ENCODE measurements at places on chromosomes 2 and 18.

GRCh38 chr2:2708575-2709430 lies 377.7 kb upstream of the MYT1L start:
- no peak for DNase-seq

DNA sequence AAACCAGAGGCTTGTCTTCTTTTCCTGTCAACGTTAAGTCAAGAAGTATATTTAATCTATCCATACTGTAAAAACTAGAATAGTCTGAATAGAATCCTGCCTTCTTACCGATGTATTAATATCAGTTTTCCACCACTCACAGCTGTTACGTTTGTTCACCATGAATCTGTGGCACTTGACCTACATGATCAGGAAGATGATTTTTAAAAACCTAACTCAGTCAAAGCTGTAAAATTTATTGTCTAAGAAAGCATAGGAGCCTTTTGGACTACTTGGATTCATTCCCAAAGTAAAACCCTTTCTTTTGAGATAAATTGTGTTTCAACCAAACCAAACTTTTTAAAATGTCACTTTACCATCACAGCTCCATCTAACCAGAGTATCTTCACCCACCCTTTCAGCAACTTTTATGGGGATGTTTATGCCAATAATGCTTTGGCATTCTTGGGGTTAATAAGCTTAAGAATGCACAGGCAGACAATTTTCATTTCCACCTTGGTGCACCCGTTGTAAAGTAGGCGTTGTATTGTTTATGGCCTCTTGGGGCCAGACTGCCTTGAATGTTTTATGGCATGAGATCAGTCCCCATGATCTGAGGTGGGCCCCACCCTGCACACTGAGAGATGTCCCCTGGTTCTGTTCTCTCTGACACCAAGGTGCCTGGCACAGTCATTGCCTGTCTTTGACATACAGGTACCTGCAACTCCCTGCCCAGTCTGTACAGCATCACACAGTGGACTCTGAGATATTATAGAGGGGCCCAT lies 176.2 kb upstream of the EPAS1 start:
- DNase-seq = no peak

- DNase-seq = no peak
Observed at GRCh38 chr2:96702098-96702785, 37.6 kb downstream of the LMAN2L start.

- no peak for DNase-seq
Observed at GRCh38 chr18:74652392-74652988, 54.8 kb downstream of the ZNF407 start.

DNA sequence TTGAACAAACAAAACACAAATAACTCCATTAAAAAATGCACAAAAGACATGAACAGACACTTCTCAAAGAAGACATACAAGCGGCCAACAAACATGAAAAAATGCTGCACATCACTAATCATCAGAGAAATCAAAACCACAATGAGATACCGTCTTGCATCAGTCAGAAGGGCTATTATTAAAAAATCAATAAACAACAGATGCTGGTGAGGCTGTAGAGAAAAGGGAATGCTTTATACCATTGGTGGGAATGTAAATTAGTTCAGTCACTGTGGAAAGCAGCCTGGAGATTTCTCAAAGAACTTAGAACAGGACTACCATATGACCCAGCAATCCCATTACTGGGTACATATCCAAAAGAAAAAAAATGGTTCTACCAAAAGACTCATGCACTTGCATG lies 37.8 kb downstream of the GPR155 start:
- no peak for DNase-seq

DNA sequence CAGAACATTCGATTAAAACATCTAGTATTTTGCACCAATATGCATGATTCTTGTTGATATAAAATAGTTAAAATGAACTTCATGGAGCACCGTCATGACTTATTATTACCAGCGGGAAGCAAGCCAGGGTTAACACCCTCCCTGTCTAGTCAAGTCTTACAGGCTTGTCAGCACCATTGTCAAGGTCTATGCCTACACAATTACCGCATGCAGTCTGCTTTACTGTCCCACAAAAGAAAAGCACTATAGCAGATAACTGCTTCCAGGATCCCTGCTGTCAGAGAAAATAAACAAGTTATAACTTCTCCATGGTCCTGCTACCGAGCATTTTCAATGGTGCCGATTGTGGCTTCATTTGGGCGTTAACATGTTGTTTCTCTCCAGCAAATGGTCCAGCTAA lies 968.0 kb upstream of the FAM98A start:
- DNase-seq = no peak

DNA sequence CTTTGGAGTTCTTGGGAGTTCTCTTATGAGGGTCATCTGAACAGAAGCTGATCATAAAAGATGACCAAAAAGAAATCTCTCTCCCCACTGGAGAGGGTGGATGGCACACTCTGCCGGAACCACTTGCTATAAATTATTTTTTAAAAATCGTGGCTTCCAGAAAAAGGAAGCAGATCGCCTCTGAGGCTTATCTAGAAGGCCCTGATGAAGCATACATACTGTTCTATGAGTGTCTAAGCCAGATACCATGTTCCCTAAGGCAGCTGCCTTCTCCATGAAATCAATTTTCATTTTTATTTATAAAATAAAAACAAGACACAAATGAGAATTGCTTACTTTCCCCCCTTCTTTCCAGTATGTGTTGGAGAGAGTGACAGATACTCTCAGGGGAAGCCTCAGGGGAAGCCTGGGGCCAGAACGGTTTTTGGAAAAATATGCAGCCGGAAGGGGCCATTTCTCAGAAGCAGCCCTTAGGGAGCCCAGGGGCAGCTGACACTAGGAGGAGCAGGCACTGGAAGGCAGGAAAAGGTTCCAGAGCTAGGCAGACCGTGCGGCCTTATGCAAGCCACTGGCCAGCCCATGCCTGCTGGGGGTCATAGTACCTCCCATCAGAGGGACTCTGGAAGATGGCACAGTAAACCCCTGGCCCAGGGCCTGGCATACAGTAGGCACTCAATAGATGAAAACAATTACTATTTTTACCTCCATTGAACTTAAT lies 130.6 kb downstream of the CABLES1 start:
- no peak for DNase-seq

DNA sequence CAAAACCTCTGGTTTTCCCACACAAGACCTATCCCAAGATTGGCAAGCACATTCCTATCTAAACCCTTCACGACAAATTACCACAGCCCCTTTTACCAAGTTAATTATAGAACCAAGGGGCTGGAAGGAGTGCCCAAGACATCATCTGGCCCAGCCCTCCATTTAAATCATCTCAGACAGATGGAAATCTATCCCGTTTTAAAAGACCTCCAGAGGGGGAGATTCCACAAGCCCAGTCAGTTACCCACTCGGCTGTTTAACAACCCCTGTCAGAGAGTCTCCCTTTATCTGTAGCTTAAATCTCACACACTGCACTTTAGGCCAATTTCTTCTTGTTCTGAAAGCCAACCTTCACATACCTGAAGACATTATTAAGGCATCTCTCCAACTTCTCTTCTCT lies 179.1 kb upstream of the MEIS1 start:
- no peak for DNase-seq

DNA sequence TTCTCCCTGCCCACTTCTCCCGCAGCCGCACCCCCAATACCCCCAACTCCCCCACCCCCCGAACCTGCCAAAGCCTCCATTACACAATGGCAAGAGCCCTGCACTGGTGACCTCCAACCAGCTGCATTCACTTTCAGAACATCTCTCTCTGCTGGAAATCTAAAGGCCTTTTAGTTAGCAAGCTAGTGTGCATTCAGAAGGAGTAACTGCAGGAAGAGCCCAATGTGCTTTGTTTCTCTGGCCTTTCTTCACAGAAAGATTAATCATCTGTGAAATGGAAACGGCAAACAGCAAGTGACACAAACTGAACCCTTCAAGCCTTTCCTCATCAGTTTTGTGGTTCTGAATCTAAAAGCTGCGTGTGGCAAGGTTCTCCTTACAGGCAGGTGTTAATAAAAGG lies 124.2 kb downstream of the OLA1 start:
- no peak for DNase-seq

DNA sequence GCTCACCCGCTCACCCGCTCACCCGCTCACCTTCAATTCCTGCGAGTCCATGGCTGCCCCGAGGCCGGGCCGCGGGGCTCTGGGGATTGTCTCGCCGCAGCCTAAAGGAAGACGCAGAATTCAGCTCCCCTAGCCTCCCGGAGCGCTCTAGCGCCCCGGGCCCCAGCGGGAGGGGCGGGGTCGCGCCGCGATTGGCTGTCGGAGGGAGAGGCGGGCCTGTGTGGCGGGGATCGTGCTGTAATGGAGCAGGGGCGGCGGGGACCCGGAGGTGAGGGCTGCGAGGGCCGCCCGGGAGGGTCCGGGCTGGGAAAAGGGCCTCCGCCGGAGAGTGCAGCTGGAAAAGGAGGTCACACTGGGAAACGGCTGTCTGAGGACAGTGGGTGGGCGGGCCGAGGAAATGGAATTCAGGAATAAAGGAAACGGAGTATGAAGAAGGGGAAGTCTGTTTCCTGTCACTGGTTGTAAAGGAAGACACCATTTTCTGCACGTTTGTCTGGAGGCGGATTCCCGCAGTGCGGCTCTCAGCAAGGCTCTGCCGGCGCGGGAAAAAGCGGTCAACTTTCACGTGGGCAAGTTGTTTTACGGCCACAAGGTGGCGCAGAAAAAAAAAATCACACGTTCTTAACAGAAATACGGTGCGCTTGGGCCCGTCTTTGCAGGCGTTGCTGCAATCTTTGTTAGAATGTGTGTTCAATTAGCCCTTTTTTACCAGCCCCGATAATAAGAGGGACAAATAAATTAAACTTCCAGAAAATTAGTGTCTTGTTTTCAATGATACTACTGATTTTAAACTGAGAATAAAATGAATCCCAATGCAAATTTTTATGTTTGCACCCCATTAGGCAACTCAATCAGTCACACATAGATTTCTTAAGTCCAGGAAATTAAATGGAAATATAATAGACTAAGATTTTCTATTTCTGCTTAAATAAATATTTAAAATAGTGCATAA lies at the start of gene TTC21B:
TTC21B (minus strand) TSS at position 122 of the 952 bp plus-strand sequence; CDS start at position 51, 71 bp downstream.
- peak; percentile 88 for DNase-seq

- DNase-seq = no peak
Observed at GRCh38 chr18:54141041-54141608, 83.3 kb downstream of the MBD2 start.

GRCh38 chr2:105969552-105969951 lies 224.5 kb downstream of the UXS1 start:
- DNase-seq = no peak

DNA sequence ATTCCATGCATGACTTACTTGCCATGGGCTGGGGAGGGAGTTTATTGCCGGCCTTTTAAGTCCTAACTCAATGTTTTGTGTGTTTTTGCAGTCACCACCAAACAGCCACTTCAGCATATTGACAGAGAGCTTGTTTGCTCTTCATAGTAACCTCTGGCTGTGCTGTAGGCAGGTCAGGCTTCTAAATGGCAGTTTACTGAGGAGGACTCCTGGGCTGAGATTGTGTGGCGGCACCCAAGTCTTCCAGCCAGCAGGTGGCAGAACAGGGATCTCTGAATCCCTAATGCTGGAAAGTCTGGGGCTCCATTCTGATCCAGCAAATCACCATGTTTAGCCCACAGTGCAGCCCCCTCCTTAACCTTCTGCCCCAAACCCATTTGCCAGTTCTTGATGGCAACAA lies 121.2 kb downstream of the CAPN13 start:
- no peak for DNase-seq

GRCh38 chr18:2939317-2939716 lies 73.6 kb downstream of the LPIN2 start:
- DNase-seq = no peak

- no peak for DNase-seq
Observed at GRCh38 chr18:10419420-10420103, 34.9 kb upstream of the APCDD1 start.

DNA sequence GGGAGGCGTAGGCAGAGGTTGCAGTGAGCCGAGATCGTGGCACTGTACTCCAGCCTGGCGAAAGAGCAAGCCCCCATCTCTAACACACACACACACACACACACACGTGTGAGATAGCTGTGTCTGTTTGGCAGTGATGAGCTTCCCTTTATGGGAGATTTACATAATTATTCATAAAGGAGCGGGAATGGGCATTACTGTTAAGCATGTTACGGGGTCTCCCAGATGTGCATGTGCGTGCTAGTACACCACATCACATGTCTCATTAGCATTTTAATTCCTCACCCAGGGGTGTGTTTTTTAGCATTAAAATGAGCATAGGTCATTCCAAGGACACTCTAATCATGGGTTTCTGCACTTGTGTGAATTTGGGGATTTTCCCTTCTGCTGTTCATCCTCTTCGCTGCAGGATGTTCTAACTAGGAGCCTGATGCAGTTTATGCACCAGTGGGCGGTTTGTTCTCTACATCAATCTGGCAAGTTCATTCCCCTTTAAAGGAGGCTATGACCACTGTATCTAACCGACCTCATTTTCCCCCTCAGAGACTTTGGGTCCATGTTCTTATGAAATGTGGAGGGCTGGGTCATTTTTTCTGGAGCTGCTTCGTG lies 1.0 kb upstream of the FAM178B start:
- DNase-seq = no peak

GRCh38 chr2:101679037-101679726 lies 18.3 kb upstream of the MAP4K4 start:
- no peak for DNase-seq

DNA sequence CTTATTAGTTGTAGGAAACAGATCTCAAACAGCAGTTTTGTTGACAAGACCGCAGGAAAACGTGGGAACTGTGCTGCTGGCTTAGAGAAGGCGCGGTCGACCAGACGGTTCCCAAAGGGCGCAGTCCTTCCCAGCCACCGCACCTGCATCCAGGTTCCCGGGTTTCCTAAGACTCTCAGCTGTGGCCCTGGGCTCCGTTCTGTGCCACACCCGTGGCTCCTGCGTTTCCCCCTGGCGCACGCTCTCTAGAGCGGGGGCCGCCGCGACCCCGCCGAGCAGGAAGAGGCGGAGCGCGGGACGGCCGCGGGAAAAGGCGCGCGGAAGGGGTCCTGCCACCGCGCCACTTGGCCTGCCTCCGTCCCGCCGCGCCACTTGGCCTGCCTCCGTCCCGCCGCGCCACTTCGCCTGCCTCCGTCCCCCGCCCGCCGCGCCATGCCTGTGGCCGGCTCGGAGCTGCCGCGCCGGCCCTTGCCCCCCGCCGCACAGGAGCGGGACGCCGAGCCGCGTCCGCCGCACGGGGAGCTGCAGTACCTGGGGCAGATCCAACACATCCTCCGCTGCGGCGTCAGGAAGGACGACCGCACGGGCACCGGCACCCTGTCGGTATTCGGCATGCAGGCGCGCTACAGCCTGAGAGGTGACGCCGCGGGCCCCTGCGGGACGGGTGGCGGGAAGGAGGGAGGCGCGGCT lies at the start of gene TYMS:
TYMS (plus strand) TSS at position 343 of the 690 bp plus-strand sequence; CDS start at position 433, 90 bp downstream.
- DNase-seq = peak; percentile 51

GRCh38 chr2:230674966-230675672 lies 37.5 kb upstream of the CAB39 start:
- DNase-seq = no peak

All from stimulated activated CD8-positive, alpha-beta memory T cell treated with anti-CD3 and anti-CD28 coated beads, Interleukin-15, amount 100 ng/mL, for 48 hours (primary cell).